Hair follicle dermal papilla cell (primary cell): ENCODE measurements at places on chromosomes 7 and 10. TPM values are rescaled to one million over a fixed set of nuclear protein-coding genes. Genes with fewer than 3 reads are reported as not detected.

Gene MALSU1
- 24.8 and 26.8 TPM in 2 replicates for total RNA-seq

Gene ANKRD61
- 0.16 TPM in 1 of 2 replicates, not detected in the other for total RNA-seq

Gene GLI3
- total RNA-seq, result 29.3 and 32.5 TPM in 2 replicates

Gene C10orf67
- 0.12 and 0.16 TPM in 2 replicates for total RNA-seq

Gene VPS26A
- total RNA-seq, result 24.8 and 32.0 TPM in 2 replicates

Gene WNT8B
- not detected in 2 replicates for total RNA-seq

Gene GARIN1A
- 2.1 and 2.4 TPM in 2 replicates for total RNA-seq

Gene CCT6A
- total RNA-seq, result 72.1 and 75.3 TPM in 2 replicates

Gene HPSE2
- total RNA-seq, result 0.12 and 0.32 TPM in 2 replicates

Gene PMPCB
- 51.6 and 64.5 TPM in 2 replicates for total RNA-seq

Gene TBX20
- total RNA-seq, result 8.3 and 10.1 TPM in 2 replicates

Gene TFR2
- 0.49 and 1.1 TPM in 2 replicates for total RNA-seq

Gene ADRB1
- not detected in 2 replicates for total RNA-seq

Gene DNAH11
- total RNA-seq, result 0.32 TPM in 1 of 2 replicates, not detected in the other

Gene SUN3
- not detected in 2 replicates for total RNA-seq

Gene INMT
- total RNA-seq, result 0.97 and 1.5 TPM in 2 replicates
